ENCODE measurements at places on chromosomes 12 and 14. TPM values are rescaled to one million over a fixed set of nuclear protein-coding genes. Genes with fewer than 3 reads are reported as not detected.

GRCh38 chr12:25972783-25973182, 14.3 kb downstream of the RASSF8 start:
- no peak for DNase-seq
- H3K36me3 ChIP-seq, result no peaks in the 10 kb centered on the region
- no peaks in the 10 kb centered on the region for H3K4me1 ChIP-seq
- no peak overlapping the region for H3K27ac ChIP-seq
- peaks cover 30% of the 10 kb centered on the region for H3K27me3 ChIP-seq

- no peak overlapping the region for H3K4me3 ChIP-seq
- H3K27ac ChIP-seq, result no peak overlapping the region
- peaks cover 6% of the 10 kb centered on the region for H3K27me3 ChIP-seq
- no peak for DNase-seq
- H3K4me1 ChIP-seq, result peaks cover 17% of the 10 kb centered on the region
- H3K36me3 ChIP-seq, result no peaks in the 10 kb centered on the region
These were observed 112.4 kb downstream of the APAF1 start for GRCh38 chr12:98757455-98757854.

DNA sequence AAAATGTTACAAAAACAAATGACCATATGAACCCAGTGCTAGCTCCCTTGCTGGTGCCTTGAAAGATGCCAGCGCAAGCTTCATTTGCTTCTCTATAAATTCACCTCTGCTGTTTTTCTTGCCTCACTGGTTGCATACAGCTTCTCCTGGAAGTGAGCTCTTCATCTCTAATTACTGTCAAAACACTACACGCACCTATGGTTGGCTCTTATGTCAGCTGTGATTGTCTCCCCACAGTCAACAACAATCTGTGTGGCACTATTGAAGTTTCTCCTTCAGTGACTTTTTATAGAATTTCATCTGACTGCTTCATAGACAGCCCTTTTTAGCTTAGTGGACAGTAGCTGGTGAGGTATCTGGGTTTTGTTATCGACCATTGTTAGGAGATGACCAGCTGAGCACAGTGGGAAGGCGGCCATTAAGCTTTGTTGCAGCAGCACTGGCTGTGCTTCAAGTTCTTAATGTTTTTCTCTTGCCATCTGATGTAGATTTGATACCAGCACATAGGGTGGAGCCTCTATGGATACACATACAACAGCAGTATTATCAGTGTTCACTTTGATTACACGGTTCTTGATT, 131.8 kb downstream of the KITLG start:
- no peak for DNase-seq
- no peaks in the 10 kb centered on the region for H3K36me3 ChIP-seq
- H3K27ac ChIP-seq, result no peak overlapping the region
- no peaks in the 10 kb centered on the region for H3K27me3 ChIP-seq

DNA sequence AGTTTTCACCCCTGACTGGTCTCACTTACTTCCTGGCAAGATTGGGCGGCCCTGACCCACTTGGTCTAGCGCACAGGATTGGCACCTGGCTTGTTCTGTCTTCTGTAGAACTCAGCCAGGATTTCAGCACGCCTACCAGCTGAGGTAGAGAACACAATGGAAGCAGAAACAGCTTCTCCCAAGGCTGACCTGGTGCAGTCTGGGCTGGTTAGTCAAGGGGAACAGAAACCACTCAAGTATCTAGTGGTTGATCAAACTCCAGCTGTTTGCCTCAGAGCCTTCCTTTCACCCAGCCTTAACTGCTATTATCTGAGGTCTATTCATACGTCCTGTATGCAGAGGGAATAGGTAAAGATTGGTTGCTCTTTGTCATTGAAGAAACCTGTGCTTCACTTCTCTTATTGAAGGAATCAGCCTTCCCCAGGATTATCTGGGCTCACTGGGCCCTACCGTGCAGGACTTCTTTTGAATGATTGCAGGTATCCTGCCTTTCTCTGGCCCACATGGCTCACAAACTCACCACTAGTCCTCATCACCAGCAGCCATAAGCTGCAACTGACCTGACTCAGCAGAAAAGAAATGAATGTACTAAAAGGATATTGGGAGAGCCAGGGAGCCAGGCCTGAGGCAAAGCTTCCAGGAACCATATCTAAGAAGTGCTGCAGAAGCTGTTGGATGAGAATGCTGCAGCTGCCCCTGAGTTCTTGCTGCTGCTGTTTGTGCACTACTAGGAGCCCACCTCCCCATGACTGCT, 2.5 kb upstream of the PLEKHD1 start:
- no peak overlapping the region for H3K4me3 ChIP-seq
- H3K4me1 ChIP-seq, result no peaks in the 10 kb centered on the region
- H3K27ac ChIP-seq, result no peak overlapping the region

GRCh38 chr14:69983317-69983716, 104.1 kb downstream of the SMOC1 start:
- H3K4me3 ChIP-seq, result no peak overlapping the region
- no peak overlapping the region for H3K27ac ChIP-seq
- H3K36me3 ChIP-seq, result no peaks in the 10 kb centered on the region
- no peak for DNase-seq

JPH4 gene
- total RNA-seq, result 0.12 TPM

DNA sequence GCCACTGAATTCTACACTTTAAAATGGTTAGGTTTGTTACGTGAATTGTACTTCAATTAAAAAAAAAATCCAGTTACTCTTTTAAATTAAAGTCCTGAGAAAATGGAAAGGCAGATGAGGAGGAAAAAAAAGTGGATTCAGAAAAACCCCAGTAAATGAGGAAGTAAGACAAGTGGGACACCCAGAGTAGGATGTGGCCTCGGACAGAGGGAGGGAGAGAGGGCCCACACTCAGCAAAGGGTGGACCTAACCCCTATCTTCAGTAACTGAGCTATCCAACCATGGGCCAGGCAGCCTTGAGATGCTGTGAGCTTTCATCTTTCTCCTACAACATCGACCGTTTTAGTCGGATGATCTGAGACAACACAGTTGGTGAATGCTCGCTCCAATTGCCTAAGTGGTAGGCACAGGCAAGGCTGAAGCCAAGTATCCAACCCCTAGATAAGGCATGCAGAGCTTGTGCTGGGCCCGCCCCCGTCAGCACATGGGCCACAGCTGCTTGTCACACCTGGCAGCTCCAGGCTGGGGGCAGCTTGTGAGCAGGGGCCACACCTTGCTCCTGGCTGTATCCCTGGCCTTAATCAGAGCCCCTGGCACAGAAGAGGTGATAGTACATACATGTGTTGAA, 142.1 kb downstream of the TTC7B start:
- H3K27me3 ChIP-seq, result no peaks in the 10 kb centered on the region
- H3K27ac ChIP-seq, result no peak overlapping the region
- peaks cover 3% of the 10 kb centered on the region for H3K36me3 ChIP-seq
- H3K4me3 ChIP-seq, result no peak overlapping the region
- H3K4me1 ChIP-seq, result peaks cover 31% of the 10 kb centered on the region

DNA sequence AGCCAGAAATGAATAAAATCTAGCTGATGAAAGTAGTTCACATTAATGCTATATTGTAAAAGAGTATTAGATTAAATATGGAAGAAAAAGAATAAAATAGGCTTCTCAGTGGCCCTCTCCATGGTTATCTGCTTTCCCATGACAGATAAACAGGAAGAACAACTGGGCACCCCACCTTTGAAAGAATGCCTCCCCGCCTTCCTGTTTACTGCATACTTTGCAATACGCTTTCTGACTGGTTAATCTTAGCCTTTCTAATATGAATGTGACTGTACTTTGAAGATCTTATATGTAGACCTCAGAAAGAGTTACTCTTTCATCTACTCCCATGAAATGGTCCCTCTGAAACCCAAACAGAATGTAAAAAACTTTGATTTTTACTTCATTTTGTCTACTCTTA, 34.1 kb upstream of the DAAM1 start:
- H3K4me1 ChIP-seq, result peaks cover 17% of the 10 kb centered on the region
- no peaks in the 10 kb centered on the region for H3K36me3 ChIP-seq
- H3K27me3 ChIP-seq, result no peaks in the 10 kb centered on the region
- no peak overlapping the region for H3K27ac ChIP-seq

CCDC177 gene
- not detected for total RNA-seq

DNA sequence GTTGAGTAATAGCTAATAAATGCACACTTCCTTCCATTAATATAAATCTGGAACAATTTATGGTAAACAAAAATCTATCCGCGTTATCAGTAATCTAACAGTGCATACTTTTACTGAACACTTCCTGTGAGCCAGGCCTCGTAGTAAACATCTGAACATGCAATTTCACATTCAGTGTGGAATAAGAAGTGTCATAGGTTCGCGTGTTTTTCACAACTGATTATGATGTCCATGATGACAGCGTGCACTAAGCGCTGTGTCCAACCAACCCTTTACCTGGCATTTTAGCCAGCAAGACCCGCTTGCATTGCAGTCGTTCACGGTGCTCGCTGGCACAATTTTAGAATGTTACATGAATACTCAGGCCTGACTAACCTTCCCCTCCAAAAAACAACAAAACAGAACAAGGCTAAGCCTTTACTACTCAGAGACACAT, 2.1 kb downstream of the PNMA1 start:
- peak overlapping the region; percentile 93 for H3K27ac ChIP-seq
- H3K36me3 ChIP-seq, result peaks cover 15% of the 10 kb centered on the region
- H3K27me3 ChIP-seq, result no peaks in the 10 kb centered on the region
- no peak for DNase-seq
- peaks cover 13% of the 10 kb centered on the region for H3K4me1 ChIP-seq
- H3K4me3 ChIP-seq, result peak overlapping the region; percentile 89

- no peak overlapping the region for H3K27ac ChIP-seq
- H3K4me1 ChIP-seq, result no peaks in the 10 kb centered on the region
- DNase-seq, result no peak
- H3K4me3 ChIP-seq, result no peak overlapping the region
- no peaks in the 10 kb centered on the region for H3K36me3 ChIP-seq
- no peaks in the 10 kb centered on the region for H3K27me3 ChIP-seq
These were observed 585.5 kb upstream of the ATXN7L3B start for GRCh38 chr12:73951956-73952703.

GRCh38 chr12:4819654-4820053, 90.1 kb upstream of the KCNA1 start:
- no peaks in the 10 kb centered on the region for H3K27me3 ChIP-seq
- peaks cover 13% of the 10 kb centered on the region for H3K4me1 ChIP-seq
- no peaks in the 10 kb centered on the region for H3K36me3 ChIP-seq

DNA sequence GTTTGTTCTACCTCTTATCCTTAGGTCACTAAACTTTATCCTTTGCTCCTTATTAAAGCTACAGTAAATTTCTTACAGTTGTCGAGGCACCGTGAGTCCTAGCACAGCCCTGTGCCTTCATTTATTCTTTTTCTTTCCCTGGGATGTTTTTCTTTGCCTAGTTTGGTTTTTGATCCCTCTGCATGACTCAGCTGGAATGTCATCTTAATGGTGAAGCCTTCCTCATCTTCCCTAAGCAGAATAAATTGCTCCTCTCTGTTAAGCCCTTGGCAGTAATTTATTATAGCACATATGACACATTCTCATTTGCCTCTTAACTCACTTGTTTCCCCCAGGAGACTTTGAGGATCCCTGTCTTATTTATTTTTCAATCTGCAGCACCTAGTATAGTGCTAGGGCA, 16.6 kb downstream of the ACTR10 start:
- no peak for DNase-seq
- H3K4me1 ChIP-seq, result peaks cover 6% of the 10 kb centered on the region
- H3K36me3 ChIP-seq, result peaks cover 24% of the 10 kb centered on the region
- no peak overlapping the region for H3K27ac ChIP-seq

DNA sequence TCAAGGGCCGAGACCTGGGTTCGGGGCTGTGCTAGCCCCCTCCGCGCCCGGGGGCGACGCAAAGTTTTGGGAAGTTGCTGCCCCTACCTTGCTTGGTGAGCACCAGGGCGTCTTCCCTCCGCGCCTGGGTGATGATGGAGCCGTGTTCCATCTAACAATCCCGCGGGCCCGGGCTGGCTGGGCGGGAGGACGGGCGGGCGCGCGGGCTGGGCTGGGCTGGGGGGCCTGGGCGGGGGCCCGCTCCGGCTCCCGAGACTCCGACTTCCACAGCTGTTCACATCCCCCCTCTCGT, 298 bp downstream of the CTDSP2 start:
- H3K4me1 ChIP-seq, result peaks cover 42% of the 10 kb centered on the region
- peaks cover 2% of the 10 kb centered on the region for H3K27me3 ChIP-seq
- DNase-seq, result no peak
- peak overlapping the region; percentile 82 for H3K4me3 ChIP-seq
- H3K27ac ChIP-seq, result peak overlapping the region; percentile 78

- H3K27me3 ChIP-seq, result peaks cover 42% of the 10 kb centered on the region
- no peak overlapping the region for H3K27ac ChIP-seq
- DNase-seq, result no peak
- H3K36me3 ChIP-seq, result no peaks in the 10 kb centered on the region
- no peak overlapping the region for H3K4me3 ChIP-seq
These were observed 7.0 kb downstream of the KRT6B start for GRCh38 chr12:52444647-52445595.

NFE2 gene
- not detected for total RNA-seq

GRCh38 chr14:33343016-33343415, 404.3 kb downstream of the NPAS3 start:
- no peaks in the 10 kb centered on the region for H3K36me3 ChIP-seq
- no peaks in the 10 kb centered on the region for H3K4me1 ChIP-seq
- H3K27ac ChIP-seq, result no peak overlapping the region
- no peak for DNase-seq
- H3K4me3 ChIP-seq, result no peak overlapping the region

NFKBIA gene
- 390 TPM for total RNA-seq

GRCh38 chr12:28024231-28024995, 51.9 kb upstream of the PTHLH start:
- no peak for DNase-seq
- no peaks in the 10 kb centered on the region for H3K36me3 ChIP-seq
- no peak overlapping the region for H3K4me3 ChIP-seq
- H3K4me1 ChIP-seq, result no peaks in the 10 kb centered on the region
- H3K27ac ChIP-seq, result no peak overlapping the region

DNA sequence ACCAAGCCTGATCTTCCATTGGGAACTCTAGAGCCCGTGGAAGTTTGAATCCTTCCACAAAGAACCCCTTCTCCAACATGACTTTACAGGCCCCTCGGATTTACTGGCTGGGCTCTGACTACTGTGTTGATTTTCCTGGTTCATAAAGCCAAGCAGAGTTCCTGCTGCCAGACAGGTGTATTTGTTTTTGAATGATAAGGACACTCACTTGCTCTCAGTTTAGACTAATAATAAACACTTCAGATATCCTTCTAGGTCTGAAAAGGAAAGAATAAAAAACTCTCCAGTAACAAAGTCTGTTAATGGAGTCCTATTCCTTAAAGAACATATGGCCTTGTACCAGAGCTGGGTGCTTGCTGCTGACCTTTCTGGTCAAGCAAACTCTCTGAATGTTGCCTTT, 31.0 kb downstream of the SIX1 start:
- H3K27ac ChIP-seq, result no peak overlapping the region
- no peaks in the 10 kb centered on the region for H3K36me3 ChIP-seq
- no peaks in the 10 kb centered on the region for H3K4me1 ChIP-seq
- peaks cover 10% of the 10 kb centered on the region for H3K27me3 ChIP-seq
- H3K4me3 ChIP-seq, result no peak overlapping the region

MANSC1 gene
- 1.9 TPM for total RNA-seq

ERBB3 gene
- total RNA-seq, result 0.82 TPM

DNA sequence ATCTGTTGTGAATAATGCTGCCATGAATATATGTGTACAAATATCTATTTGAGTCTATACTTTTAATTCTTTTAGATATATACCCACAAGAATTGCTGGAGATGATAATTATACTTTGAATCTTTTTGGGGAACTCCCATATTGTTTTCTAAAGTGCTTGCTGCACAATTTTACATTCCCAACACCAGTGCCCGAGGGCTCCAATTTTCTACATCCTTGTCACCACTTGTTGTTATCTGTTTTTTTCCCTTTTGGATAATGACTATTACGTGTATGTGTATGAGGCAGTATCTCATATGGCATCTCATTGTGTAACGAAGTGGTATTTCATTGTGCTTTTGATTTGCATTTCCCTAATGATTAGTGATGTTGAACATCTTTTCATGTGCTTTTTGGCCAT, 127.1 kb downstream of the SUDS3 start:
- DNase-seq, result no peak
- no peak overlapping the region for H3K4me3 ChIP-seq
- H3K27ac ChIP-seq, result no peak overlapping the region
- no peaks in the 10 kb centered on the region for H3K27me3 ChIP-seq

CPNE6 gene
- total RNA-seq, result not detected
